ENCODE measurements at places on chromosomes 6 and 20. TPM values are rescaled to one million over a fixed set of nuclear protein-coding genes. Genes with fewer than 3 reads are reported as not detected.

Gene MUCL3
- not detected for total RNA-seq

Gene HRH3
- total RNA-seq: not detected

Gene CLPSL2
- not detected for total RNA-seq

Gene SNAP91
- total RNA-seq: not detected

Gene GSTA2
- total RNA-seq: not detected

Gene NMBR
- not detected for total RNA-seq

Gene MAPK14
- total RNA-seq: 71.4 TPM

Gene ATG5
- 35.4 TPM for total RNA-seq

Gene DNAJC5
- total RNA-seq: 59.7 TPM

Gene SUMO4
- 8.1 TPM for total RNA-seq

Gene GSTA4
- 13.0 TPM for total RNA-seq

Gene UNC5CL
- total RNA-seq: 2.3 TPM

Gene NECAB3
- 27.3 TPM for total RNA-seq

Measured in activated CD4-positive, alpha-beta memory T cell treated with anti-CD3 and anti-CD28 coated beads, Interleukin-2, amount 10 ng/mL, durations not matched to agents 7 days and 5 days (primary cell).